ENCODE measurements at places on chromosomes 6 and 20. TPM values are rescaled to one million over a fixed set of nuclear protein-coding genes. Genes with fewer than 3 reads are reported as not detected.

Gene IL20RA
- polyA plus RNA-seq = not detected

DNA sequence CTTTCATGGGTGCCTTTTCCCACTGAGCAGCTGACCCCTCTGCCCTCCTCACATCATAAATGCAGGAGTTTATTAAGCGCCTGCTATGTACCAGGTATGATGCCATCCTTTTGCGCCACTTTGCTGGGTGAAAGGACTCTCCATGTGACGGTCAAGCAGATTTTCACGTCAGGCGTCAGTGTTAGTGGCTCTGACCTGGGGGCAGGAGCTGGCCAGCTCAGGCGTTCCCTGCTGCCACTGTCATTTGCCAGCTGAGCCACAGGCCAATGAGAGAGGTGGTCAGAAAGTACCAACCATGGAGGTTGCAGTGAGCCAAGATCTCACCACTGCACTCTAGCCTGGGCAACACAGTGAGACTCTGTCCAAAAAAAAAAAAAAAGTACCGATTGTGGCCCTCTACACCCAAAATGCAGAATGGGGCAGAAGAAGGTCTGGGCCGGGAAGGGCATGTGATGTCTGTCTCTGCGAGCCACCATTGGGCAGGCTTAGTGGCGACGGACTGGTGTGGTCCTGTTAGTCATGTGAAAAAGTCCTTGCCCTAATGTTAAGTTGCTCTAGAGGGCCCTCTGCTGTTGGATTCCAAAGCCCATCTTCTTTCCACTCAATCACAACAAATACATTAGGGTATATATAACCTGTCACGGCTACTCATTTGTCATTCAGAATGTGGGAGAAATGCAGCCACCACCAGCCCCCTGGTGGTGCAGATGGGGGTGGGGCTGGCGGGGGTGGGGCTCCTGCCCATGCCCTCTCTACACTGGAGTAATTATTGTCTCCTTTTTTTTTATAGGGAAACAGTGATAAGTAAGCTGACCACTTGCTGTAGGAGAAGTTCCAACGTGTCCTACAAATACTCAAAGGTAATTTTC, 18.4 kb upstream of the SLC22A1 start:
- DNase-seq = no peak

Gene DDX39B
- 584 TPM for polyA plus RNA-seq

Gene CALHM5
- polyA plus RNA-seq = 4.4 TPM

DNA sequence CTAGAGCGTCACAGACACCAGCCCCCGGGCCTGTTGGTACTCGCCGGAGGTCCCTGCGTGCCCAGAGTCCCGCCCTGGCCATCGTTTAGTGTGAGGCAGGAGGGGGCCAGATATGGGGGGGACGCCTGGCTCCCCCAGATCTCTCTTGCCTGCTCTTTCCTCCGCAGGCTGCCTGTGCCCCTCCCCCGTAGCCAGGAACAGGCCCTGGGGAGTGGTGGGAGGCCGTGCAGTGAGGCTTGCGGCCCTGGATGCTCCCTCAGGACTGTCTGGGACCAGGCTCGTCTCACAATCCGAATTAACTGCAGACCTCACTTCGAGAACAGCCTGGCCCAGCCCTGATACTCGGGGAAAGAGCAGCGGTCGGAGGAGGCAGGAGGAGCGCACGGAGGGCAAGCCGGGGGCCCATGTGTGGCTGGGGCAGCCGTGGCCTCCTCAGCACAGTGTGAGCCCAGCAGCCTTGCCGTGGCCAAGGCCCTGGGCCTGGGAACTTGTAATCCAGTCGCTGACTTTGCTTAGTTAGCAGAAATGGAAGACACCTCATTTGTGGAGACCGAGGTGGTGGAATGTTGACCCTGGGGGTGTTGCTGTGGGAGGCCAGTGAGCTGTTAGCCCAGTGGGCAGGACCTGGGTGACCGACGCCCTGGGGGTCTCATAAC, 28.7 kb downstream of the FRMD1 start:
- DNase-seq = no peak

GRCh38 chr6:100464903-100465700, at the start of gene SIM1:
TSS of gene SIM1 (minus strand) at chr6:100464921. CDS start at chr6:100463468, 1,453 bp downstream.
- peak; percentile 82 for DNase-seq

- no peak for DNase-seq
Measured at GRCh38 chr6:37653933-37654565, 43.6 kb downstream of the MDGA1 start.

DNA sequence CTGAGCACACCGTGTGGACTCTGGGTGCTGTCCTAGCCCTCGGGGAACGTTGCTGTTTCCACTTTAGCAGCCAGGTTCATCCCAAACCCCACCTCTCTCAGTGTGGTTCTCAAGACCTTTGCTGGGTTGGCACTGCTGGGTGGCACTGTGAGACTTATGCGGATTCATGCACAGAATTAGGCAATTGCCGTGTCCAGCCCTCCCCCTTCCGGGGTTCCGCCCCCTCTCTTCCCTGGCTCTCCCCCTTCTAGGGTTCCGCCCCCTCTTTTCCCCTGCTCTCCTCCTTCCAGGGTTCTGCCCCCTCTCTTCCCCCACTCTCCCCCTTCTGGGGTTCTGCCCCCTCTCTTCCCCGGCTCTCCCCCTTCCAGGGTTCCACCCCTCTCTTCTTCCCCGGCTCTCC, 39.8 kb upstream of the SLCO4A1 start:
- no peak for DNase-seq

GRCh38 chr6:16337295-16337975, 99.0 kb downstream of the GMPR start:
- peak; percentile 93 for DNase-seq

DNA sequence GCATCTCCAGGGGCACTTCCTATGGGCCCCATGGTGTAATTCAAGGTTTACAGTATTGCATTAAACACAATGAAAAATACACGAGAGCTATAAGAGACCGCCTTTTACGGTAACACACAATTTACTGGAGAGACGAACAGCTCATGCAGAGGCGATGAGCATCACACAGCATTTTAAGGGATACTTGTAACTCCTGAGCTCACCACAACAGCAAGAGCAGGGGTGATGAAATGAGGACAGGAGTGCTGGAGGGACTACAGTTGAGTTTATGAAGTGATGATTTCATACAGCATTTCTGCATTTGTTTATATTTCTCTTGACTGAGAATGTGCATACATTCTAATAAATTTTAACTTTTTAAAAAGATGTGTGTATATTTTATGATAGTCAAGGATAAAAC, 113.9 kb downstream of the WDR27 start:
- DNase-seq = no peak

GRCh38 chr20:32035426-32035779, 16.6 kb upstream of the HCK start:
- DNase-seq = no peak

DNA sequence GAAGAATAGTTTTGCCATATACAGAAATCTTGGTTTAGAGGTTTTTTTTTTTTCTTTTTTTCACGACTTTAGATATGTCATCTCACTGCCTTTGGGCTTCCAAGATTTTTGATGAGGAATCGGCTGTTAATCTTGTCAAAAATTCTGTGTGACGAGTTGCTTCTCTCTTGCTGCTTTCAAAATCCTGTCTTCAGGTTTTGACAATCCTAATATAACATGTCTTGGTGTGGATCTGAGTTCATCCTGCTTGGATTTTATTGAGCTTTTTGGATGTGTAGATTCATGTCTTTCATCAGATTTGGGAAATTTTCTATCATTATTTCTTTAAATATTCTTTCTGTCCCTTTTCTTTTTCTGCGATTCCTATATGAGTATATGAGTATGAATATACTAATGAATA, 61.1 kb downstream of the PLCG1 start:
- no peak for DNase-seq

GRCh38 chr20:41098703-41099250, 38.6 kb upstream of the PLCG1 start:
- DNase-seq = peak; percentile 62

DNA sequence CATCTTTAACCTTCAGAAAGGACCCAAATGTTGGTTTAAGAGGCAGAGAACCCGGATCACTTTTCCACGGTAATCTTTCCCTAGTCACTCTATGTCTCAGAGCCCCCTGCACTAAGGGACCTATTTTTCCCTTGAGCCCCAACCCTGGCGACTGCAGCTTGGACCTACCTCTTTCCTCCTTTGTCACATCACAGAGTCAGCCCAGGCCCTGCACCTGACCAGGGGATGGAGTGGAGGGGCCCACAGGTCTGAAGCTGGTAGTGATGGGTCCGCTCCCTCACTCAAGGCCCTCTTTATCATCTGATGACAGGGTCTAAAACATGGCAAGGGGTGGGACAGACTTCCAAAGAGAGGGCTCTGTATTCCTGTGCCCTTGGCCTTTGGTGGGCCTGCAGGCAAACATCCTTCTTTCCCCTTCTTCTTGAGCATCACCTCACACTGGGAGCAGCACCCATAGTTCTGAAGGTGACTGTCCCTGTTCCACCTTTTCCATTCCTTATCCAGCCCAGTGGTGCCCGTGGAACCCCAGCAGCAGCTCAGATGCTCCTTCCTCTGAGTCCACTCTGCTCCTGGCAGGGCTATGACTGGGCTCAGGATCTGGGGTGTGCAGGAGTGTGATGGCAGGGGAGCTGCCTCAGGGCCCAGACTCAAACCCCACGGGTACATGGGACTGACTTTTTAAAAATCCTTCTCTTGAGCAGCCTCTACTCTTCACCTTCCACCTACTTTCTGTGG, 6.3 kb downstream of the RAET1L start:
- no peak for DNase-seq

Gene TOX2
- 7.6 TPM for polyA plus RNA-seq

Gene EPPIN
- not detected for polyA plus RNA-seq

DNA sequence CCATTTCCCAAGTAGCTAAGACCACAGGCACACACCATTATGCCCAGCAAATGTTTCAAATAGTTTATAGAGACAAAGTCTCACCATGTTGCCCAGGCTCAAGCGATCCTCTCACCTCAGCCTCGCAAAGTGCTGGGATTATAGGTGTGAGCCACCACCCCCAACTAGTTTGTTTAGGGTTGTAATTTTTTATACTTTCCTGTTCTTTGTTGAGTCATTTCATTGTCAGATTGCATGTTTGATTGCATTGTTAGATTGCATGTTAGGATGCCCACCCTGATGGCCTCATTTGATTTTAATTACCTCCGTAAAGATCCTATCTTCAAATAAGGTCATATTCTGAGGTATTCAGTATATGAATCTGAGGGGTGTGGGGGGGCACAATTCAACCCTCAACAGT, 73.3 kb upstream of the SASH1 start:
- DNase-seq = no peak

- DNase-seq = no peak
Measured at GRCh38 chr6:56724455-56724854, 81.8 kb upstream of the DST start.

- no peak for DNase-seq
Measured at GRCh38 chr6:108004861-108005260, 46.9 kb upstream of the SEC63 start.

Gene BACH2
- polyA plus RNA-seq = 0.01 TPM

Gene NECAB3
- 13.4 TPM for polyA plus RNA-seq

DNA sequence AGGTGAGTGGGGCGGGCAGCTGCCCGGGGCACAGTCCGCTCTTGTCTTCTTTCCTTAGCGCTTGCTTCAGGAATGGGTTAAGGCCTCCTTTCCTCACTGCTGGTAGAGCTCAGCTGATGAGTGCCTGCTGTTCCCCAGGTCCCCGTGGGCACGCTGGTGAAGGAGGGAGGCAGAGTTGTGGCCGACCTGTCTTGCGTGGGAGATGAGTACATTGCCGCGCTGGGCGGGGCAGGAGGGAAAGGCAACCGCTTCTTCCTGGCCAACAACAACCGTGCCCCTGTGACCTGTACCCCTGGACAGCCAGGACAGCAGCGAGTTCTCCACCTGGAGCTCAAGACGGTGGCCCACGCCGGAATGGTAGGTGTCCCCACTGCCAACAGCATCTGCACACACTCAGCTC, 15.7 kb downstream of the MTG2 start:
- DNase-seq = no peak

DNA sequence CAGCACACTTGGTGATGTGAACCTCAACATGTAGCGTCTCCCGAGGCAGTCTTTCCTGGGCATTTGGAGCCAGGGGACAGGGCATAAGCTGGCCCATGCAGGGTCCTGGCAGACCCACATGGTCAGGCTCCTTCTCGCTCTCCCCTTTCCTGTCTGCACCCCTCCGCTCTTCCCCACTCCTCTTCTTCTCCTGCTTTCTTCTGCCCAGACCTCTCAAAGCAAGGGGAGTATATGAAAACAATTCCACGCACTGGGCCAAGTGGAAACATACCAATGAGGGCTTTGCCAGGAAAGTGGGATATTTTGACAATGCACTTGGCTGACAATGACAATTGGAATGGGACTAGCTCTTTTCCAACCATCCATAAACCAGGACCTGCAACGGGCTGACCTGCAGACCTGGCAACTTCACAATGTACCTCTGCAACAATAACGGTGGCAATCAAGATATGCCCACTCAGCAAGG, 58.9 kb upstream of the TRAF3IP2 start:
- DNase-seq = no peak

DNA sequence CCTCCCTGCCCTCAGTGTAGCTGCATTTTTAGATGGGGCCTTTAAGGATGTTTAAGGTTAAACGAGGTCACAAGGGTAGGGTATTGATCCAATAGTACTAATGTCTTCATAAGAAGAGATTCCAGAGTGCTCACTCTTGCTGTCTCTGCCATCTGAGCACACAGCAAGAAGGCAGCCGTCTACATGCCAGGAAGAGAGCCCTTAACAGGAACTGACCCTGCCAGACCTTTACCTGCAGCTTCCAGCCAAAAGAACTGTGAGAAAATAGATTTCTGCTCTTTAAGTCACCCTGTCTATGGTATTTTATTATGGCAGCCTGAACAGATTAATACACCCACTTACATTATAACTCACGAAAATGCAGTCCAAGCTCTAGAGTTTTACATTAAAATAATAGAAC, 685.3 kb upstream of the MARCKS start:
- DNase-seq = no peak

- DNase-seq = no peak
Measured at GRCh38 chr6:11810854-11811643, 32.4 kb upstream of the ADTRP start.

DNA sequence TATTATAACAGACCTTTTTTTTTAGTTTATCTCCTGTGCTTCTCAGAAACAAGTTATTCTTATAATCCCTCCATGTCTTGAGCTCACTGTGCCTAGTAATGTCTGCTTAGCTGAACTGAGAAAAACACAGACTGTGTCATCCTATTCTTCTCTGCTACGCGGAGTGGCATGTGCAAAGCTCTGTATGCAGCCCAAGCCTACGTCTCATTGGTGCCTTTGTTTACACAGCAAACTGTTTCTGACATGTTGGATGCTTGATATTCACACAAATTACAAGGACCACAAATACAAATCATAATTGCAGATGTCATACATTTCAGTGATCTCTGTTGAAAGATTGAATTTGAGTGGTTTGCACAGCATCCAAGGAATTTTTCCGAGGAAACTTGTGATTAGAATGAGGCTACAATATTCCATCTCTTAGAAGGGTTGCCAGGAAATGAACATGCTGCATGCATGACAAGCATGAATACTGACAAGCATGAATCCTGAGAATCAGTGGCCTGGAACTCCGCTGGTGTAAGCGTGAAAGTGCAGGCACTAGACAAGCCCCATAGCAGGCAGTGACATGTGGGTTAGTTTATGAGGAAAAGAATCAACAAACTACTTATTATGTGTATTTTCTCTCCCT, 128.4 kb upstream of the SGK1 start:
- no peak for DNase-seq

DNA sequence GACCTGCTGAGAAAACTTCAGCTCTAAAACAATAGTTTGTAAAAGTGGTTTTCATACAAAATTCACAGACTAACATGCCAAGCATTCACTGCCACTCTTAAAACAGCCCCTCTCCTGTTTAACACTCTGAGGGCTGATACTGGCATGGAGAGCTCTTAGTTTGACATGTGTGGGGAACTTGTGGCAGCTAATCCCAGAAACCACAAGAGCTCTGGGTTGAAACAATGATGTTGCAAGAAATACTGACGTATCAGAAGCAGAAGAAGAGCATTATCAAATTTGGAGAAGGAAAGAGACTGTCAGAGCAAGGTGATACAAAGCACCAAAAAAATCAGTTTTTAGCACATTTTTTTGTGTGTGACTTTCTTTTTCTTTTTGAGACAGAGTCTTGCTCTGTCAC, 5.1 kb downstream of the BEND3 start:
- no peak for DNase-seq

Data from BJ (cell line).